H54 (cell line): ENCODE measurements at places on chromosomes 11 and 22.

DNA sequence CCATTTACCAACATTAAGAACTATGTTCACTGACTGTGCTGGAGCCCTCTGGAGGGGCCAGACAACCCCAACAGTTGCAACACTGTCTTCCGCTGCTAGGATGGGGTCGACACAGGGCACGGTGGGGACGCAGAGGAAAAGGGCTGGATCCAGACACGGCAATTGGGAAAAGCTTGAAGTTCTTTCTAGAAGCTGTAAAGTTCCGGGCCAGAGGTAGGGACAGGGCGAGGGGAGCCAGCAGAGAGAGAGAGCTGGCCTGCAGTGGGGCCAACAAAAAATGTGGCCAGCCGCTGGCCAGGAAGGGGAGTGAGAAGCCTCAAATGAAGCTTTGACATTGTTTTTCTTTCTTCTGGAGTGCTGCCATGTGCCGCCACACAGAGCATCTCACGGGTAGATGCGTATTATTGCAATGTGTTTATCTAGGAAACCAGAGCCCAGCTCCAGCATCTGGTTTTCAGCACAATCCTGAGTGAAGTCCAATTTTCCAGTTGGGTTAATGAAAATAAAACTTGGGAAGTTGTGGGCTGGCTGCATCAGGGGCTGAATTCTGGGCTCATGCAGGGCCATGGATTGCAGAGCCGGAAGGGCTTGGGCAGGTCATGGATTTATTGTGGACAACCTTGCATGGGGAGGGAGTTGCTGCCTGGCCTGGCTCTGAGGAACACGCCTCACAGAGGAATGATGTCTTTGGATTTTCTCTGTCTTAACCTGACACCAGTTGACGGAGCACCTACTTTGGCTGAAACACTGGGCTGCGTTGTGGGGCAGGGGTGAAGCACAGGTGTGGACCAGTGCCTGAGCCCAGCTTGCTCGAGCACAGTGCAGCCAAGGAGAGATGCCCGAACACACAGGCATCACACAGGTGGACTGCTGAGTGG lies 67.6 kb upstream of the AMPD3 start:
- DNase-seq: no peak

DNA sequence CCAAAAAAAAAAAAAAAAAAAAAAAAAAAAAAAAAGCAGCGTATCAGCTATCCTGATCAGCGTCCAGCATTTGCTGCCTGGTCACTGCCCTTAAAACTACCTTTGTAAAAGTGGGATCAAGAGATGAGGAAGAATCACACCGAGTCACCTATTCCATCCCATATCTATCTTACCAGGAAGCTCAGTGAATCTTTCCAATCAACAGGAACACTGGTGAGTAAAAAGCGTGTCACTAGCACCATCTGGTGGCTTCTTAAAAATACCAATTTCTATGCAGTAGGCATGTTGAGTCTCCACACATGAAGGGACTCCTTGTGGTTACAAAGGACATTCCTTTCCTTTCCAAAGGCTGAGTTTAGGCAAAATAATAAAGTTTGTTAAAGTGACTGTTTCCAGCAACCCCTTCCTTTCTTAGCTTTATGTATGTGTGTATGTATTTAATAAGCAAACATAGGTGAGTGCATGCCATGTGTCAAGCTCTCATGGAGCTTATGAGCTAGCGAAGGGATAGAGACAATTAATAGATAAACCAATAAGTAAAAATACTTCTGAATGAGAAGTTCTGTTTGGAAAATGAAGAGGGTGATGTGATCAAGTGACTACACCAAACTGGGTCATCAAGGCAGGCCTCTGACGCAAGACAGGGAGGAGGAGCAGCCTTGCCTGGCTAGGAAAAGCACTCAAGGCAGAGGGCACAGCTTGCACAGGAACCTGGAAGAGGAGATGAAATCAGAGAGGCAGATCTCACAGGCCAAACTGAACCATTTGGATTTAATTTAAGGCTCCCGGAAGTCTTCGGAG lies 13.9 kb upstream of the TP53AIP1 start:
- DNase-seq: peak; percentile 44

DNA sequence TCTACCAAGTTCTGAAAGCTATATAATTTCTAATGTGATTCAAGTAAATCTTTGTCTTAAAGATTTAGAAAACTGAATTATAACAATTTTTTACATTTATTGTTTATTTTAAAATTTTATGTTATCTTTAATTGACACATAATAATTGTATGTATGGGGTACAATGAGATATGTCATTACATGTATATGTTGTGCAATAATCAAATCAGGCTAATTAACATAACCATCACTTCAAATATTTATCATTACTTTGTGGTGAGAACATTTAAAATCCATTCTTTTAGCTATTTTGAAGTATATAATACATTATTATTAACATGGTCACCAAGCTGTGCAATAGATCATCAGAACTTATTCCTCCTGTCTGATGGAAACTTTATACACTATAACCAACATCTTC lies 181.1 kb downstream of the DDX10 start:
- no peak for DNase-seq

- no peak for DNase-seq
Observed at GRCh38 chr11:123438131-123438627, 8.1 kb downstream of the GRAMD1B start.

DNA sequence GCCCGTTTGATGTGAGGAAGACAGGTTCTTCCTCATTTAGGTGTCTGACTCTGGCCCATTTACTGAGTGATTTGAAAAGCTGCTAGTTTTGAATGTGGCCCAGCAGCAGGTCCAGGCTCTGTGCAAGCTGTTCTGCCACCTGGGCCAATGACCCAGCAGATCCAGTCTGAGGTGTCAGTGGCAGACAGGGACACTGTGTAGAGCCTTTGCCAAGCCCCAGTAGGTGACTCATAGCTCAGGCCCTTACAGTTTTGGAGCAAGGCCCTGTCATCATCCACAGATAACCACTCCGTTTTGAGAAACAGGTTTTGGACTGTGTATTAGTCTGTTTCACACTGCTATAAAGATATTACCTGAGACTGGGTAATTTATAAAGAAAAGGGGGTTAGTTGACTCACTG lies 23.9 kb downstream of the TSPAN32 start:
- DNase-seq: peak; percentile 57

DNA sequence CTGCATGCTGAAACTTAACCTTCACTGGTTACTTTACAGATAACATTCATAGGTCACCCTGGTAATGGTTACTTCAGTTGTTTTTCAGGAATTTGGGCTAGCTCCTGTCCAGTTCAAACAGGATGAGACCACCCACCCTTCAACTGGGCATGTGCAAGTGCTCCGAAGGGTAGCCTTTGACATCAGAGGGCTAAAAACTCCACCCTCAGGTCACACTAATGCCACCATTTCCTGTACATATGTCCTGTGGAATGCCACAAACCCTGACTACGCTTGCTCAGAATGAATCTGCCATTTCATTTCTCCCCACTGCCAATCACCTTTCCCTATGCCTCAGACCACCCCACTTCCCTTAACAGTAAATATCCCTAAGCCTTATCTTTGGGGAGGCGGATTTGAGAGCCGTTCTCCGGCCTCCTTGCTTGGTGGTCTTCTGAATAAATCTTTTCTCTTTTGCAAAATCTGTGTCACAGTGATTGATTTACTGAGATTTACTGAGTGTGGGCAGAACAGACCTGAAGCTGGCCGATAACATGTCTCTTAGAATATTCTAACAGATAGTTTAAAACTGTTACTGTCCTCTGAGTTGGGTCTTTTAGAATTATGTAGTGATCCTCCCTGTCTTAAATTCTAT lies 25.4 kb upstream of the FXYD2 start:
- DNase-seq: no peak

GRCh38 chr11:115333121-115333520 lies 171.1 kb downstream of the CADM1 start:
- no peak for DNase-seq

GRCh38 chr11:11537871-11538270 lies 83.9 kb downstream of the GALNT18 start:
- no peak for DNase-seq

DNA sequence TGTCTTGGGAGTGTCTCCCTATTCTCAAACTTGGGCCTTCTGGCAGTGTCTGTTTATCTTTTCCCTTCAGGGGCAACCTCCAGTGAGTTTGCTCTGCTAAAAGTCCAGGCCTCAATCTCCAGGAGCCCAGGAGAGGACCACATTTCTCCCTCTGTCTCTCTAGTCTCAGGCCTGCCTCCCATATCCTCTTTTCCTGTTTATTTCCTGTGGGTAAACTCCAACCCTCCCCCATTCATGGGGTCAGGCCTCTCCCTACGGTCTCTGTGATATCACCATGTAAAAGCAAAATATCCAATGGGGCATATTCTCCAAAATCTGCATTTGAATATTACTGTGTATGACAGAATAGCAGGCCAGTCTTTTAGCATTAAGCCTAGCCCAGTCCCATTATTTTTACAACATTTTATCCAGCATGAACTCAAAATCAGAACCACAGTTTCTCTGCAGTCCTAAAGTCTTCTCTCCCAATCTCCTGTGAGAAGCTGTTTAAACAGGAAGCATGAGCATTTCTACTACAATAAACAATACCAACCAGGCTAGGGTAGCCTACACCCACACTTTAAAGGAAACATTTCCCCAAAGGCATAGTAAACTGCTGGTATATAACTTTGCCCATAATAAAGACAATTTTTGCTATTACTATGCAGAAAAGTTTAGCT lies 18.0 kb upstream of the TMEM135 start:
- DNase-seq: no peak

- no peak for DNase-seq
Observed at GRCh38 chr11:83827940-83828554, 541.9 kb upstream of the CCDC90B start.

- no peak for DNase-seq
Observed at GRCh38 chr11:95228081-95228749, 2.8 kb downstream of the SESN3 start.

DNA sequence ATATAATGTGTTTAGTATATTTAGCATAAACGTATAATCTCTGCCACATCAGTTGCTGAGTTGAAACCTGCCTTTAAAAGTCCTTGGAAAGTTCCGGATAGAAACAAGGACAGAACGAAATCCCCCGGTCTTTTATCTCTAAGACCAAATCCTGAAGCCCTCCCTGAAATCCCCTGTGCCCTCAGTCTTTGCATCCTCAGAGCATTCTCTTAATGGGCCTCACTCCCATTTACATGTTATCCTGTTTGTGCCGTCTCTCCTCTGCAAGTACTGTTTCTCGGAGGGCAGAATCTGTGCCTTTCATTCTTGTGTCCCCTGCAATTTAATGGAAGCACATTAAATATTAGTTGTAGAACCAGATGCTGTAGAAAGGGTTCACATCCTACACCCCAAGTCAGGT lies 56.0 kb downstream of the ZNRF3 start:
- DNase-seq: no peak

- no peak for DNase-seq
Observed at GRCh38 chr11:132231656-132232347, 861.4 kb downstream of the NTM start.

GRCh38 chr22:45094825-45095224 lies 68.9 kb upstream of the NUP50 start:
- no peak for DNase-seq

GRCh38 chr11:94557992-94558391 lies 9.2 kb upstream of the PIWIL4 start:
- no peak for DNase-seq

DNA sequence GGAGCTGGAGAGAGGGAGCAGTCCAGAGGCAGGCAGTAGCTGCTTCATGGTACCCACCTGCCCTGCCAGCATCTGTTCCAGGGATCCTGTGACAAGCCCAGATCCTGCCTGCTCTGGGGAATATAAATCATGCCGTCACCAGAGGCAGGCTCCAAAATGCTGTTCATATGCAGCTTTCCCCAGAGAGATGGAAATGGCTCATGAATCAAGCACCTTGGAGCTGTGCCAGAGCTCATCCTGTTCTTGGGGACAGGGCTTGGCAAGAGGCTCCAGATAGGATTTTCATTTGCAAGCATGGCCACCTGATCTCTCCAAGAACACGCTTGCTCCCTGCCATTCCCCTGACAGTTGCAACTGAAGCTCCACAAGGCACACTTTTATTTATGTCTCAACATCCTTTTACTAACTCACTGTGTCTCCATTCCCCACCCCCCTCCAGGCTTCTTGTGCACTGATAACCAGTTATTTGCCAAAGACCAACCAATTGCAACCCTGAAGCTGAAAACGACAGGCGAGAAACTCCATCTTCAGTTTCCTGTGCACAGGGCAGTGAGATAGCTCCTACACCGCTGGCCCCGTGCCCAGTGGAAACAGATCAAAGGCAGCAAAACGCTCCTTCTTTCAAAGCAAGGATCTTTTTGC lies 115.8 kb upstream of the PITPNB start:
- DNase-seq: no peak

DNA sequence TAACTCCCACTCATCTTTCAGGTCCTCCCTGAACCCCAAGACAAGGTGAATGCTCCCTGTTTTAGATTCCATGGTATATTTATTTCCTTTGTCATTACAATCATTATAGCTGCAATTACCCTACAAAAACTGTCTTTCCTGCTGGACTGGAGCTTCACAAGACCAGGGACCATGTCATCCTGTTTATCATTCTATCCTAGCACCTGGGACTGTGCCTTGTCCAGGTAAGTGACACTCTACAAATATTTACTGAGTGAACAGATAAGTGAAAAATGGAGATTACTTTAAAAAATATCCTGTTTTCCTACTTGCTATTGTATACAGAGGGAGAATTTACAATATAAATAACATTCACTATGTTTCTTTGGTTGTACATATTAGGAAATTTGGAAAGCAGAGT lies 22.5 kb upstream of the ELF5 start:
- no peak for DNase-seq

DNA sequence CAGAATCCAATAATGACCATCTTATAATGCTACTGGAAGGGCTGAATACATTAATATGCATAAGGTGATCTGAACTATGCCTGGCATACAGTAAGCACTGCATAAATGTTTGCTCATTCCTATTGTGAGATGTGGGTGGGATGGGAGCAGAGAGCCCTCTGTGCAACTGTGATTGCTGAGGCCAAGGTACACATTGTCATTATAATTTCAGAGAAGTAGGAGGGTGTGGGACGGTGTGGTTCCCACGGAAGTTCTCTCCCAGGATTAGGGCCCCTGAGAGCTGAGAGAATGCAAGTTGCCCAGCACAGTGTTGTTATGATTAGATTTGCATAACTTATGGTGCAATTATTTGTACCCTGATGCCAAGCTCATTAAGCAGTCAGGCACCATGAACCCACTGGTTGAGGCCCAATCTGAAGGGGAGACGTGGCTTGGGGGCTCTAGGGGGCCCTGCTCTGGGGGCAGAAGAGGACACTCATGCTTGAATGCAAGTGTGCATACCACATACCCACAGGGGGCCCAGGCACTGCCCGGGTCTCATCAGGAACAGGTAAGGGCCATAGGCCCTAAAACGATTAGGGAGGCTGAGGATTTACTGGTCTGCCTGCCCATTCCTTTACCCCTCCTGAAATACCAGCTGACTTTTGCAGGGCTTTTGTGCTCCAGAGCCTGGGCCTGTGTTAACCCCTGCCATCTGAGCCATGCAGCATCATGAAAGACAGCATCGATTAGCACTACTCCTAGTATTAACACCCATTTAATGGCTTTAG lies 72.8 kb downstream of the THAP12 start:
- no peak for DNase-seq

DNA sequence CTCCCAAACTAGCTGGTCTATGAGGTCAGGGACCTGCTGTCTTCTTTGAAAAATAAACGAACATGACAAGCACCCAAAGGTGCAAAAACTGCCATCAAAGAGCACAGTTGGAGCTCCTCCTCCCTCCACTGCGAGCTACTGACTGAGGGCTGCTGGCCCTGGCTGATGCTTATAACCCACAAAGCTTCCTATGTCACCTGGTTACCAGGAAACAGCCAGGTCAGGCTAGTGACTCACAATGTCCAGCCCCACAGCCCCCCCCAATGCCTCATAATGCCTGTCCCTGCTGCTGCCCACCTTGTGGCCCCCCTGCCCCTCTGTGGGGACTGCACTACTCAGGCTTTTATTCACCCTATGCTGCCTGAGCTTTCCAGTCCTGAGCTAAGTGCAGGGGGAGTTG lies at the start of gene DRICH1:
DRICH1 (minus strand) TSS at position 144 of the 400 bp plus-strand sequence. CDS start 298 bp downstream, outside the sequence.
- DNase-seq: no peak
